ENCODE measurements at places on chromosomes 6 and 20.

DNA sequence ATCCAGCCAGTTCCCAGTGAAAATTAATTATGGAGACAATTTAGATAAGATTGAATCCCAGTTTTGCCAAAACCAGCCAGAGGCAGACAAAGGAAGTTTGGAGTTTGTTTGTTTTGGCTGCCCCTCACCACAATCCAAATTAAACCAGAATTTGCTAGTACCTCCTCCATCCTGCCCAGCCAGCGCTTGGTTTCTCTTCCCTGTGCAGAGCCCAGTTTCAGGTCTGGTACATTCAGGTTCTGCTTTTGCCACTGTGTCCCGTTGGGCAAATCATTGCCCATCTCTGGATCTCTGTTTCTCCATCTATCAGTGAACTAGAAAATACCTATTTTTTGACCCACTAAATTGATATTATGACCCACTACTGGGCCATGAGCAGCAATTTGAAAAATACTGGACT, 26.4 kb downstream of the FOXP4 start:
- DNase-seq = no peak

DNA sequence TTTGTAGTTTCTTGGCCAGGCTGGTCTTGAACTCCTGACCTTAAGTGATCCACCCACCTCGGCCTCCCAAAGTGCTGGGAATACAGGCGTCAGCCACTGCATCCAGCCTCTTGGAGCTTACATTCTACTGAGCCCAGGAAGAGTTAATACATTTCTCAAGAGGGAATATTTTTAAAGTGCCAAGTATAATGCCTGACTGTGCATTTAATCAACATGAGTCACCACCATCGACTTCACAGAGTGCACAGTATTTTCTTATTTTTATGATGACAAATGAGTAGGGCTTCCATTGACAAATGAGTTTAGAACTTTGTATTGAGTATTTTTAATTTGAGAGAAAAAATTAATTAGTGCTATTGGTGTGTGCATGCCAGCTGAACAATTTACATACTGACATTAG, 72.2 kb downstream of the SASH1 start:
- no peak for DNase-seq

DNA sequence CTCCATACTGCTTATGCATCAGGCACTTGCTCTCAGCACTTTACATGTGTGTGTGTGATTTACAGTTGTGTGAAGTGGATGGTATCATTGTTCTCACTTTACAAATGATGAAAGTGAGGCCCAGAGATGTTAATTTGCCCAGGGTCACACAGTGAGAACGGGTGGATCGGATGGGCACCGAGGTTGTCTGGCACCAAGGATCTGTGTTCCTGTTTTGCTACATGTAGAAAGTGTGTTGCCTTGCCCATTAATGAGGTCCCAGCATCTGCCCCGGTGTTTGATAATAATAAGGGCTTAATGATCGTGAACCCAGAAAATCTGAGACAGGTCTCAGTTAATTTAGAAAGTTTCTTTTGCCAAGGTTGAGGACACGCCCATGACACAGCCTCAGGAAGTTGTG, 216.1 kb upstream of the QKI start:
- DNase-seq = no peak

- DNase-seq = no peak
These were observed 23.6 kb downstream of the BCL2L1 start for GRCh38 chr20:31698803-31699718.

- DNase-seq = no peak
These were observed 186.2 kb downstream of the EPM2A start for GRCh38 chr6:145548933-145549648.

DNA sequence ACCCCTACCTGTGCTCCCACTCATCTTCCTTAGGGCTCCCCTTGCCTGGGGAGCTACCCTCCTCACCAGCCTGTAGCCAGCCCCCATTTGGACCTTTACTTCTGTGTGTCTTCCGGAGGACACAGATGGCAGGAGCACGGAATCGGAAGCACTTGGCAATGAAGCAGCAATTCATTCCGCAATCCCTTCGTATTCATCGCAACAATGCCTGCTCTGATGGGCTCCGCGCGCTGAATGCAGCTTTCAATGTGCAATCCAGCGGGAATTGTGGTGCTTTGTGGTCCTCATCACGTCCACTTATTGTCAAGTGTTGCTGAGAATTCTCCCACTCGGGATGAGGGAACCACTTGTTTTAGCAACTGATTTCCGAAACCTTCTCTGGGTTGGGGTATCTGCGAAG, 336.0 kb downstream of the DHX35 start:
- DNase-seq = no peak

GRCh38 chr20:62475027-62475771, 596 bp downstream of the GATA5 start:
- DNase-seq = no peak

DNA sequence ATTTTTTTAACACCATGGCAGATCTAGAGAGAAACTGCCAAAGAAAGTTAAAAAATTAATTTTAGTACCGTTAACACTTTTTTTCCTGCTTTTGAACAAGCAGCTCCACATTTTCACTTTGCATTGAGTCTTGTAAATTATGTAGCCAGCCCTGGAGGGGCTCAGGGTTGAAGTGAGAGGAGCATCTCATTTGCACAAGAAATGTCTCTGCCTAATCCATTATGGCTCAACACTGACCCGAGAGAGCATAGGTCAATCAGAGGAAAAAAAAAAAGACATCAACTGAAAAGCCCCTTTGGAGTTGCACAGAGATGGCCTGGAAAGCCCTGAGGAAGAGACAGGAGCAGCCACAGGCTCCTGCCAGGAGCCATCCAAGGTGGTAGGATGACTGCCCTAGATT, 4.3 kb upstream of the SLPI start:
- DNase-seq = no peak

GRCh38 chr6:6865611-6866010, 242.2 kb upstream of the RREB1 start:
- DNase-seq = no peak
